ENCODE measurements at places on chromosomes 6 and 20.

DNA sequence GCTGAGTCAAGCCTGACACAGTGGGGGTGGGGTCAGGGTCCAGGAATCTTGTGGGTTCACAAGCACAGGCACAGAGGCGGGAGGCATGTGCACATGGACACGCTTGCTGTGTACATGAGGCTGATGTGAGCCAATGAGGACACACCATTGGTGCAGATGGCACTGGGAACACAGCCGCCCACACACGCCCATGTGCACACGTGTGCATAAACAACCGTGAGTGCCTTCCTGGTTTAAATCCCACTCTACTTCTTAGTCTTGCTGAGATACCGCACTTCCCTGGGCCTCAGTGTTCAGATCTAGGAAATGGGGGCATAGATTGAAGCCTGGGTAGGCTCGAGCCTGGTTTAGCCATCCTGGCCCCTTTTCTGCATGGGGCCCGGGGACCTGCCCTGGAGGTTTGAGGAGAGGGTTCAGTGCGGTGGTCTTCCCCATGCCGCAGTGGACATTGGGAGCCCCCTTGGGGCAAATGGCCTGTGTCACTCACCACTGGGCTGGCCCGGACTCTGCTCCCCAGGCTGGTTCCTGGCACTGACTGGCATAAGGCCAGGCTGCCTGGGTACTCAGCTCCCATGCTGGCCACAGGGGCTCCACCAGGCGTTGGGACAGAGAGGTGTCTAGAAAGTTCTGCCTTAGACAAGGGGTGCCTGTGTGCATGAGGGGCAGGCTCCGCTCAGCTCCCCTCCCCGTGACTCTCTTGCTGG, 60.2 kb downstream of the CEBPB start:
- no peak for DNase-seq

- DNase-seq = no peak
Measured at GRCh38 chr6:156392648-156393047, 384.5 kb upstream of the ARID1B start.

- no peak for DNase-seq
Measured at GRCh38 chr6:167232356-167232755, 58.8 kb upstream of the UNC93A start.

- DNase-seq = no peak
Measured at GRCh38 chr6:111551521-111552231, 54.0 kb downstream of the TRAF3IP2 start.

GRCh38 chr6:137819740-137820139, 47.3 kb upstream of the TNFAIP3 start:
- no peak for DNase-seq

GRCh38 chr6:41546475-41546865, 289 bp downstream of the FOXP4 start:
- DNase-seq = no peak

GRCh38 chr6:105504706-105505105, 101.8 kb upstream of the PREP start:
- no peak for DNase-seq
